ENCODE measurements at places on chromosomes 1 and 21.
A peak's percentile ranks its signal among the peaks of the same experiment; 100 is the strongest.

- no peak for DNase-seq
Measured at GRCh38 chr1:225677350-225678124, 24.6 kb upstream of the ENAH start.

GRCh38 chr1:166166329-166166697, 488 bp downstream of the FAM78B start:
- no peak for DNase-seq

- DNase-seq = no peak
Measured at GRCh38 chr1:38266197-38266520, 219.6 kb upstream of the POU3F1 start.

GRCh38 chr1:77473690-77474089, 191.9 kb downstream of the AK5 start:
- peak; percentile 94 for DNase-seq

DNA sequence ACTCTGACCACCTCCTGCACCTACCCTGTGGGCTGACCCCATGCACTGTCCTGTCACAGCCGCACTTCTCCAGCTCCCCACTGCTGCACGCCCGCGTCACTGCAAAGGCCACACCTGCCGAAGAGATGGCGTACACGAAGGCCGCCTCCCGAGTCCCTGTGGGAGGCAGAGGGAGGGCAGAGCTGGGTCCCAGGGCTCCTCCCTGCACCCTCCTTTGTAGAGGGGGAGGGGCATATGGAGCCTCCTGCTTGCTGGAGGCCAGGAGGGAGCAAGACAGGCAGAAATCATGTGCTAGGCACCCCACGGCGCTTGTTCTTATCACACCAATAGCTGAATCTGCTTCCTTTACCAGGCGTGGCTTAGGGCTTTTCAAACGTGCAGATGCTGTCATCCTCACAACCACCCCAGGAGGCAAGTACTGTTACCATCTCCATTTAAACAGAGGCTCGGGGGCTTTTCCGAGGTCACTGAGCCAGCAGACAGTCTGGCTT, 21.4 kb downstream of the WNT4 start:
- no peak for DNase-seq

- DNase-seq = peak; percentile 67
Measured at GRCh38 chr1:236913371-236914037, 90.7 kb downstream of the MT1HL1 start.

GRCh38 chr1:1434131-1434823, 1.2 kb upstream of the VWA1 start:
- no peak for DNase-seq

DNA sequence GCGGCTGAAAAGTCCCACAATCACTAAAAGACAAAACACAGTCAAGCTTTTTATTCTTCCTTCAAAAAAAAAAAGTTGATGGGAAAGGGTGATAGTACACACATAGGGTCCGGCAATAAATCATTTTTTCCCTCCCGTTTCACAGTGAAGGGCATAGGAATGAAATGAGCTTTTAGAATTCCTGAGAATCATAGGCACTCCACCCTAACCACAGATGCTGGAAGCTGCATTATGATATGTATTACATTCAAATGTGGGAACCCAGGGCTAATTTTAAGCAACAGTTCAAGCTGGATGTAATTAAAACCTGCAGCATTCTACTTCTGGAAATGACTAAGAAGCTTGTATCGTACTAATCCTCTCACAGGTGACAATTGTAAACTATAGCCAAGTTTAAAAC, 75.7 kb upstream of the KCNJ15 start:
- peak; percentile 57 for DNase-seq

- DNase-seq = no peak
Measured at GRCh38 chr21:29613021-29613420, 314.3 kb downstream of the BACH1 start.
